ENCODE measurements at places on chromosomes 3 and 15. TPM values are rescaled to one million over a fixed set of nuclear protein-coding genes. Genes with fewer than 3 reads are reported as not detected.

DNA sequence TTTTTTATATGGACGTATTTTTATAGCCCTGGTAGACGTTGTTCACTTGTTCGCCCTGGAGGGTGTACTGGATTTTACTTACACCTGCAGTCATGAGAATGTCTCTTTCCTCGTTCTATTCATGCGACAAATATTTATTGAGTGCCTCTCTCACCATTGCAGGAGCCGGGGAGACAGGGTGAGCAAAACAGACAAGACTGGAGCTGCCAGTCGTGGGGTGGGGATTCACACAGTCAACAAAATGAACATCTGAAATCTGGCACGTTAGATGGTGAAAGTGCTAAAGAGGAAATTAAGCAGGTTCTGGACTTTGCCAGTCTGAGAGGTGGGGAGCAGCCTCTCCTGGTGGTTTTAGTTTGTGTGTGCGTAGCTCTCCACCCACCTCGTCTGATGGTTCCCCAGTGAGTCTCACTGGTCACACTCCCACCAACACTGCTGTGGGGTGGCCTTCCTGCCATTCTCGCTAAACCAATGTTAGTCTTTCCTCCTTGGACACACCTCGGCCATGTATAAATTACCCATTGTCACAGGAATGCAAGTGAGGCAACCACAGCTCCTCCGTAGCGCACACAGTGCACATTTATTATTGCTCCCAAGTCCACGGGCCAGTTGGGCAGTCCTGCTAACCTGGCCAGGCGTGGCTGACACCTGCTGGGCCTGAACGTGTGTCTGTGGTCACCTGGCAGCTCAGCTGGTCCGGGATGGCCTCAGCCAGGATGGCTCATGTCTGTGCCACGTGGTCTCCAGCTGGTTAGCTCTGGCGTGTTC, 31.5 kb downstream of the FBLN2 start:
- no peak for DNase-seq

CYP8B1 gene
- total RNA-seq = not detected

GRCh38 chr15:98872774-98873173, 134.8 kb downstream of the PGPEP1L start:
- DNase-seq = no peak

DNA sequence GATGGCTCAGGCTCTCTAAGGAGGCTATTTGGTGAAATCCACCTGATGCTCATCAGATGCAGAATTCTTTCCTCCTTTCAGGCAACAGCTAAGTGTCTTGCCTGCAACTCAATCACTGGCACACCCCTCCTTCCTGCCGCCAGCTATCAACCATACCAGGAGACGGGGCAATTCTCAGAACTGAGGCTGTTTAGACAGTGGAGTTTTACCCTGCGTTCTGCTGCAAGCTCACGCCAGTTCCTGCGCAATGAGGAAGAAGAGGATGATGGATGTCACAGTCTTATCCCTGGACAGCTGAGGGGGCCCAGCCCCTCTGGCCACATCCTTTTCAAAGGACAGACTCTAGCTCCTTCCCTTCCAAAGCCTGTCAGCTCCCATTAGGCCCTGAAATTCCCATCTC, 7.0 kb upstream of the MANF start:
- DNase-seq = no peak

DNA sequence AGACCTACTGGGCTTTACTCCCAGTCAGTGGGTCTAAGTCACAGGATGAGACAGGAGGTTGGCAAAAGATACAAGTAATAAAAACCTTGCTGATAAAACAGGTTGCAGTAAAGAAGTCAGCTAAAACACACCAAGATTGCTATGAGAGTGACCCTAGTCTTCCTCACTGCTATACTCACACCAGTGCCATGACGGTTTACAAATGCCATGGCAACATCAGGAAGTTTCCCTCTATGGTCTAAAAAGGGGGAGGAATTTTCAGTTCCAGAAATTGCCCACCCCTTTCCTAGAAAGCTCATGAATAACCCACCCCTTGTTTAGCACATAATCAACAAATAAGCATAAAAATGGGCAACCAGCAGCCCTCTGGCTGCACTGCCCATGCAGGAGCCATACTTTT, 966.7 kb upstream of the ROBO1 start:
- no peak for DNase-seq

DNA sequence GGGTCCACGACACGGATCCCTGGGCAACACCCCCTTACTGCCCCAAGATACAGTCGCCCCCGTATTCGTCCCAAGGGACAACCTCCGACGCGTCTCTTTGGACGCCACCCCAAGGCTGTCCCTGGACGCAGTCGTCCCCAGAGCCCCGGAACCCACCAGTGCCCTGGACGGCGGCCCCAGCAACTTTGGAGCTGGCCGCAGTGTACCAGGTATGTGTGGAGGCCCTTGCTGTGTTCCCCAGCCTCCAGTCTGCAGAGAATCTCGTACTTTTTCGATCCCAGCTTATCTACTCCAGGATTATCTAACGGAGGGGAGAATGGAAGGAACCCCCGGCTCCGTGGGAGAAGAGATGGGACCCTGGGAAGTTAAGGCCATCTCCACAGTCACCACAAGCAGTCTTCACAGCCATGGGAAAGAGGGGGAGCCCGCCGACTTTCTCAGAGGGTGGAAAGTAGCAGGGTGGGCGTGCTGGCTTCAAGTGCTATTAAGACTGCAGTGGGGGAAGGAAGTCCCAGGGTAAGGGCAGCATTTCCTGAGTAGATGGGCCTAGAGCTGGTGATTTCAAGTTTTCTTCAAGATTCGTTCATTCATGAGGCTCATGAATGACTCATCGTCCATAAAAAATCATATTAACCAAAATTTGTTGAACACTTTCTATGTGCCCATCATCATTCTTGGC, 1.1 kb downstream of the MESP2 start:
- no peak for DNase-seq

- DNase-seq = no peak
Measured at GRCh38 chr3:33664195-33664594, 53.9 kb downstream of the CLASP2 start.

DNA sequence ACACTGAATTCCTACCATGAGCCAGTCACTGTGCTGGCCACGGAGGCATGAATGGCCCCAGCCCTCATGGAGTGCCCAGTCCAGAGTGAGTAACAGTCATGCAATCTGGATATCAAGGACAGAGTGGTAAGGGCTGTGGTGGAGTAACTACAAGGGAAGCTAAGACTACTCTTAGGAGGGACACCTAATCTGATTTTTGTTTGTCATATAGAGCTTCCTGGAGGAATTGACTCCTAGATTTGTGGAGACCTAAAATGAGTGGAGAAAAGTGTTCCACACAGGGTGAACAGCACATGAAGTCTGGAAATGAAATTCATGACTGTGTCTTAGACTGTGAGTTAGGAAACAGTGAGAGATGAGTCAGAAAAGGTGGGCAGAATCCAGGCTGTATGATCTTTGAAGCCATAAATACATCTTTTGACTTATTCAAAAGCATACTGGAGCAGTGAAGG, 219.9 kb downstream of the NFKBIZ start:
- DNase-seq = no peak

- DNase-seq = no peak
Measured at GRCh38 chr3:115660646-115661337, 37.5 kb downstream of the GAP43 start.

TMEM207 gene
- not detected for total RNA-seq

GRCh38 chr3:39329493-39329892, at the start of gene CCR8:
TSS of gene CCR8 (plus strand) at chr3:39329709. CDS start at chr3:39332332, 2,623 bp downstream.
- no peak for DNase-seq

DNA sequence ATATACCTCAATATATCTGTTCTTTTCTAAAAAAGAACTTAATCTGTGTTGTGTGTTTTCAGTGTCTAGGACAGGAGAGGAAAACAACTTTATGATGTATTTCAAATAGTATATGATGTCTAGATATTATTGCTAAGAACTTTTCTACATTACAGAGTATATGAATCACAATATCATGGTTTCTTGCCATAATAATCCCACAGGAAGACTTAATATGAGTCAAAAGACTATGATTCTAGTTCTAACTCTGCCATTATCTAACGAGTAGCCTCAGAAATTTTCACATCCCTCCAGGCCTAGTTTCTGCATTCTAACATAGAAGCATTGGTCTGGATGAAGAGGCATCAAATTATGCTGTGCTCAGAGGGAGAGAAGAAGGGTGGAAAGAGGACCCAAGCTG, 107.7 kb upstream of the SPRED1 start:
- DNase-seq = no peak

MINAR1 gene
- 1.5 TPM for total RNA-seq

DNA sequence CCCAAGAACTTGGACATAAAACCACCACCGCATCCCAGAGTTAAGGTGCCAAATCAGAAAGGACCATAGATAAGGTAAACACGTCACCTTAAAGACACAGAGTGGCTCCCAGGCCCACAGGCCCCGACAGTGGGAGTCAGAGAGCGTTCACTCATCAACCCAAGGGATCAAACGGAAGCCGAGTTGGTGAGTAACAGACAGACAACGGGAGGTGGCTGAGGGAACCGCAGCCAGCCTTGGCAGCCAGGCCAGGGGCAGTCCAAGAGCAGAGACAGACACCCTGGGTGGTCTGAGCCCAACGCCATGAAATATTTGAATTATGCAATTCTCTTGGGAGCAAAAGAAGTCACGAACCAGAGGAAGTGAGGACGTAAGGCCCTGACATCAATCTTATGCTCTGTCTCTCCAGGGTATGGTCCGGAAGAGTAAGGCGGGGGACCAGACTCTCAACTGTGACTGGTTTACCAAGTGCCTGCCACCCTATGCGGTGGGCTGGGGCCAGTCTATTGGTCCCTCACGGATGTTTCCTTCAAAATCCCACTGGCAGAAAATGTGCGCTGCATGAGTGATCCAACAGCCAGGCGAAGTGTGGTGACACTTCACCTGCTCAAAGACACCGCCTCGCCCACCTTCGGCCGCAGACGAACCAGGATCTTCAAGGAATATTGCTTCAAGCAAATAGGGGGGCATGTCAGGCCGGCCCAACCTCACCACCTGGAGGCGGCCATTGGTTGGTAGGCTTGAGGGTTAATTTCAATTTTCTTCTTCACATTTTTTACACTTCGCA, 34.3 kb downstream of the TMEM44 start:
- no peak for DNase-seq

DNA sequence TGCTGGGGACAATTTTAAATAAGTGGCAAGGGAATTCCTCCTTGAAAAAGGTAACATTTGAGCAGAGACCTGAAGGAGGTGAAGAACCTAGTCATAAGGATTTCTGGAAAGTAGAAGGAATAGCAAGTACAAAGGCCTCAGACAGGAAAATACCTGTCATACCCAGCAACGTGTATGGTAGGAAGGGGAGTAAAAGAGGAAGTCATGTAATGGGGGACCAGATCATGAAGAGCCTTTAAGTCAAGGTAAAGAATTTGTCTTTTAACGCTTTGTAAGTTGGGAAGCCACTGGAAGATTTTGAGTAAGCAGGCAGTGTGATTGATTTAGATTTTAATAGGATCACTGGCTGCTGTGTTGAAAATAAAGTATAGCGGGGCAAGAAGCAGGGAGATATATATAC, 43.4 kb upstream of the FAH start:
- DNase-seq = no peak

GRCh38 chr3:146326875-146327543, 76.1 kb upstream of the PLSCR4 start:
- peak; percentile 70 for DNase-seq

EPHB1 gene
- total RNA-seq = 2.6 TPM

DNA sequence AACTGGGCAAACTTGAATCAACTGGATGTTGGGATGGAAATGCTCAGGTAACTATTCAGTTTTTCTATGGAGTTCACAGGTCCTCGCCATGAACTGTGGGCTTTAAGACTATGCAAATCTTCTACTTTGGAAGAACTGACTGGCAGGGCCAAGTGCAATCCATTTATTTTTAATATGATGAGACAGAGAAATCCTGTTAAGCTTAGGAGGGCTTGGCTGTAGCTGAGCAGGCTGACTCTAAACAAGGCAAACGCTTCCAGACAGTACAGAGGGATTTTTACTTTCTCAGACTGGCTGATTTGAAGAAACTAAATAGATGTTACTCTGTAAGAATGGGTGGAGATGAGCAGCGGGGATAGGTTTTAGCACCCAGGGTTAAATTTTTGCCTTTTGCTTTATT, 194.2 kb upstream of the ICE2 start:
- no peak for DNase-seq

FAM81A gene
- not detected for total RNA-seq

DNA sequence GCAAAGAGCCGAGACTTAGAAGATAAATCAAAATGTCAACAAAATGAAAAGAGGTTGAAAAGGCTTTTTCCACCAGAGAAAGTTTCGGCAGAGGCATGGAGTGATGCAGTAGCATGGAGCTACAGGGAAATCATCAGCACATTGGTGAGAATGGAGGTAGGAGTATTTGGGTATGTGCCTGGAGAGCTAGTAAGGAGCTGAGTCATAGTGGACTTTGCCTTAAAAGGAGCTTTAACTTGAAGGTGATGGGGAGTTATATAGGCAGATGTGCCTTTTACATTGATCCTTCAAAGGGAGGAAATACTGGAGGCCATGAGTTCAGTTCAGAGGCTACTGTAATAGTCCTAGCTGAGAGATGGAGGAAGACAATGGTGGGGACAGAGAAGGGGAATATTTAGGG, 44.3 kb downstream of the IL5RA start:
- no peak for DNase-seq

- no peak for DNase-seq
Measured at GRCh38 chr15:45790325-45790943, 155.6 kb downstream of the SQOR start.

ACVR2B gene
- total RNA-seq = 13.8 TPM

GRCh38 chr3:115081444-115081843, 65.6 kb downstream of the ZBTB20 start:
- no peak for DNase-seq

- DNase-seq = no peak
Measured at GRCh38 chr15:85289677-85290365, 90.6 kb upstream of the AKAP13 start.

- DNase-seq = no peak
Measured at GRCh38 chr15:93451265-93451664, 362.3 kb upstream of the RGMA start.

- DNase-seq = no peak
Measured at GRCh38 chr15:86060674-86061073, 19.0 kb upstream of the AGBL1 start.

GRCh38 chr3:69282181-69282580, 103.7 kb downstream of the FRMD4B start:
- no peak for DNase-seq

DNA sequence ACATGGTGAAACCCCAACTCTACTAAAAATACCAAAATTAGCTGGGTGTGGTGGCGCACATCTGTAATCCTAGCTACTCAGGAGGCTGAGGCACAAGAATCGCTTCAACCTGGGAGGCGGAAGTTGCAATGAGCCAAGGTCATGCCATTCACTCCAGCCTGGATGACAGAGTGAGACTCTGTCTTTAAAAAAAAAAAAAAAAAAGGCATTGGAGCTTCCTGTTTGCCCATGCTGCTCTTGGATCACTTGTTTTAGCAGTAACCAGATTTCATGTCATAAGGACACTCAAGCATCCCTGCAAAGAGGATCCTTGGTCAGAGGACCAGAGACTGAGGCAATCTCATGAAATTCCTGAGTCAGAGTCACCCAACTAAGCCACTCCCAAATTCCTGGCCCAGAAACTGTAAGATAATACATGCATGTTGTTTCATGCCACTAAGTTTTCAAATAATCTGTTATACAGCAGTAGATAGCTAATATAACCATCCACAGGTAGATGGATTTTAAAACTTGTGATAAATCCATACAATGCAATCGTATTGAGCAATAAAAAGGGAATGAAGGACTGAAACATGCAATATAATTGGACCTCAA, 82.0 kb upstream of the XXYLT1 start:
- no peak for DNase-seq

- no peak for DNase-seq
Measured at GRCh38 chr3:115833074-115833473, 209.8 kb downstream of the GAP43 start.

GRCh38 chr3:35523838-35524237, 115.5 kb upstream of the ARPP21 start:
- DNase-seq = no peak

- peak; percentile 38 for DNase-seq
Measured at GRCh38 chr3:128123156-128123537, 465 bp downstream of the RUVBL1 start.

LEO1 gene
- 32.9 TPM for total RNA-seq
